ENCODE measurements at places on chromosomes 2 and 18. TPM values are rescaled to one million over a fixed set of nuclear protein-coding genes. Genes with fewer than 3 reads are reported as not detected.

PLA2R1 gene
- total RNA-seq, result 2.6 TPM

MTA3 gene
- total RNA-seq, result 29.0 TPM

EPB41L3 gene
- 0.25 TPM for total RNA-seq

DIS3L2 gene
- 13.6 TPM for total RNA-seq

REG1A gene
- total RNA-seq, result not detected

NRP2 gene
- total RNA-seq, result 134 TPM

GAD1 gene
- 0.39 TPM for total RNA-seq

CACNB4 gene
- 0.15 TPM for total RNA-seq

DNPEP gene
- total RNA-seq, result 62.6 TPM

SAG gene
- total RNA-seq, result not detected

ADAM23 gene
- total RNA-seq, result 9.3 TPM

SP140 gene
- total RNA-seq, result 0.16 TPM

CYP27A1 gene
- 0.15 TPM for total RNA-seq

VWC2L gene
- not detected for total RNA-seq

CHST9 gene
- not detected for total RNA-seq

All from A549 treated with Hydrocortisone at 1 μM for 4 hours (cell line).